ENCODE measurements at places on chromosomes 5 and 9.

DNA sequence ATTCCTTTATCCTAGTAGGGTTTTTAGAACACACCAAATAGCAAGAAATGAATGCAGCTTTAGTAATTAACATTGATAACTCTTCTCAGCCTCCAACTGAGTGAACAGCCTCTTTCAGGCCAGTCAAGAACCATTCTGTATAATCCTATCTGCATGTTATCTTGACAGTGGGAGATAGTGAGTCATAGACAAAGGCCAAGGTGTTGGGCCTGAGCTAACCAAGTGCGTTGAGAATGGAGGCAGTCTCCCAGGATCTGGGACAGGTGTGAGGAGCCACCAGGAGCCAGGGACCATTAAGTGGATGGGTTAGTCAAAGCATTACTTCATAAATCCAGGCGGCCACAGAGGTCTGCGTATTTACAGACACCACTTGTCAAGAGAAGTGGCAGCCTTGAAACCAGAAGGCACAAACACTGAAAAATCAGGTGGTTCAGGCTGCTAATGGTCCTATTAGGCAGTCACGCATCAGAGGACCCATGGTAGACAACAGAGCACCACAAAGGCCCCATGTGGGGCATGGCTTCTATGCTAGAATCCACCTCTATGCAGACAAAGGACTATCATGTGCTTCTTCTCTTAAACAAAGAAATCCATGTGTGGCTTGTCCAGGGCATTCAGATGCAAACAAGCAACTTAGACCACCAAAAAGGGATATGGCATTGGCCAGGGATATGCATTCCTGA lies 409.7 kb upstream of the PIK3R1 start:
- DNase-seq: no peak

GRCh38 chr5:97062046-97062445 lies 80.4 kb downstream of the LIX1 start:
- DNase-seq: no peak

DNA sequence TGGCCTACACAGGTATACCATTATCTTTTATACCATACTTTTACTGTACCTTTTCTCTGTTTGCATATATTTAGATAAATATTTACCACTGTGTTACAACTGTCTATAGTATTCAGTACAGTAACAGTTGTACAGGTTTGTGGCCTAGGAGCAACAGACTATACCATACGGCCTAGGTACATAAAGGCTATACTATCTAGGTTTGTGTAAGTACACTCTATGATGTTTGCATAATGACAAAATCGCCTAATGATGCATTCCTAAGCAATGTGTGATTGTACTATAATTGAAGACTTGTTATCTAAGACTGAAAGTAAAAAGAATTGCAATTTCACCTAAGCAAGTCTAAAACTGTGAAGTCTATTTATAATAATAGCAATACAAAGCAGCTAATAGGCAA lies 3.9 kb downstream of the C9orf72 start:
- DNase-seq: no peak

GRCh38 chr5:132489051-132489770 lies 1.4 kb downstream of the IRF1 start:
- DNase-seq: no peak

DNA sequence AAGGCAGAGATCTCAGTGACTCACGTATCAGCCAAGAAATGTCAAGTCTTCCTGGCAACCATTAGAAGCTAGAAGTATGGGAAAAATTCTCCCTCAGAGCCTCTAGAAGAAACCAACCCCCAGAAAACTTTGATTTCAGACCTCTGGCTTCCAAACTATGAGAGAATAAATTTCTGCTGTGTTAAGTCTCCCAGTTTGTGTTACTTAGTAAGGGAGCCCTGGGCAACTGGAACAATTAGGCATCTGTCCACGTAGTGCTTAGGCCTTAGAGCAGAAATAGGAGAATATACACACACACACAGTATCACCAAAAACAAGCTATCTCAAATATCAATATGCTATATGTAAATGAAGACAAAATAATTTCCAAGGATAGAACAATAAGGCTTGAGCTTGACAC lies 894.8 kb upstream of the CDH10 start:
- no peak for DNase-seq

DNA sequence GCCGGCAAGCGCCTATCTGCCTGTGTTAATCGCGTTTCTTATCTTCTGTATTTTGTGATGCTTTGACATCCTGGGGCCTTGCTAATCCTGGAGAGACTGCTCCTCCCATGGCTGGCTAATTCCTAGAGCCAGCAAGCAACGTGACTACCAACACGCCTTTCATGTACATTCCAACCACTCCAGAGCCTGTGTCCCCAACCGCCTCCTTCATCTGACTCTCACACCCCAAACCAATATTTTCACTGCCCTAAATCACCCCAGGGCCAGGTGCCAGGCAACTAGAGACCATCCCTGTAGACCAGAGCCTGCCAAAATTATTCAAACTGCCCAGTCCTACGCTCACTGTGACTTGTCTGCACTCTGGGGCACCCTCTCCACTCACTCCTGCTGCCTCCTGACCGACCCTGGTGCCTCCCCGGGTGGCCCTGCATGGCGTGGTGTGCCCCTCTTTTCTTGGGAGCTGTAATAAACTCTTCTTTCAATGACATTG lies 50.5 kb upstream of the COL5A1 start:
- DNase-seq: no peak

DNA sequence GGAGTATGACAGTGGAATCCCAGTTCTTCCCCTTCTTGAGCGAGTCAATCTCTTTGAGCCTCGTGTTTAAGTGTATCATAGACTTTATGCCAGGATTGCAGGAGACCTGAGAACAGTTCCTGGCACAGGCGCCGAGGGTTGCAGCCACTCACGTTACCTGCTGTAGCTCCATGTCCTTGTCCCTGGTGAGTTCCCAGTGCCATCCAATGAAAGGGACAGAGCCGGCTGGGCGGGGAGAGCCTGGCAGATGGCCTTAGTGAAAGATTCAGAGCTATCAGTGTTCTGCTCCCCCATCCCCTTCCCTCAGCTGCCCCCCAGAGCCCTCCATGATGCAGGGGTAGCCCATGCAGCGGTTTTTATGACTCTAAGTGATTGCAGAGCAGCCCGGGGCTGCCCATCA lies 554.0 kb downstream of the BNC2 start:
- DNase-seq: no peak

DNA sequence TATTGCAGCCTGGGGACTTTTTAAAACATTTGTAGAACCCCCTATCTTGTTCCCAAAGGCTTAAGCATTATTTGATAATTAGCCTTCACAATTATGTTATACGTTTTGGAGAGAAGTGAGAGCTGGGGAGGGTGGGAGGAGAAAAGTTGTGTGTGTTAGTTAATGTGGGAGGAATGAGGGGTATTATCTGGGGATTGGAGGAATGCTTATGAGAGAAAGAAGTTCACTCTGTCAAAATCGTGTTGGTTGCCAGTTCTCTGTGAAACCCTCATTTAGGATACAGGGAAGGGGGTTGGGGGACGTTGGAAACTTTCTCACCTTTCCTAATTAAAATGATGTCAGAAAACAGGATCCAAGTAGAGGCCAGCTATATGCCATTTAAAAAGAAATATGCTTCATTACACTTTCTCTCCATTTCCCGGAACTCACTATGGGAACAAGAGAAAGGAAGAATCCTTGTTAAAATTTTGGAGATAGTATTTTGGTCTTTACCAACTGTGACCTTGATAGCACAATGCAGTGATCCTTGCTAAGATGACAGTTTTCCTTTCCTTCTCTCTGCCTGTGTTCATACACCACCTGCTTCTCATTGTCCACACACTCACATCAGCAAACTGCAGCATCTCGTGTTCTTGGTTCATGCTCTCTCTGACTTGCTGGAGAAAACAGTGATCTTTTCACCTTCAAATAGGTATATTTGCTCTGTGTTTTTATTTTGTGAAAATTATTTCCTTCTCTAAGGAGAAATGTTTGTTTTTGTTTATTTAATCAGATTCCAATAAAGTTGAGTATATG lies 336.7 kb upstream of the CLINT1 start:
- no peak for DNase-seq

DNA sequence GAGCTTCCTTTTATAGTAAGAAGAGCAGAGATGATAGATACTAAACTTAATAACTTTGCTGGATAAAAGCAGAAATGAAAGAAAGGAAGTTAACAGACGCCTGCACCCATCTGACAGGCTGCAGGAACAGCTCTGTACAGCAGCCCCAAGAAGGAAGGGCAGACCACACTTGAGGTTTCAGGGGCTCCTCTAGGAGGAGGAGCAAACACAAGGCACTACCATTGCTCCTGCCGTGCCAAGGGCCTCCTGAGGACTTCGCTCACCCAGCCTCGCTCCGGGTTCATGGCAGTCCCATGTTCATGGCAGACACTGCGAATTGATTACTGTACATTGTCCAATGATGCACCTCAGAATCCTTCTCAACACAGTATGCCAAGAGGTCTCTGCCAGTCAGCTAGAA lies 85.1 kb downstream of the AMBP start:
- no peak for DNase-seq

Data from NCI-H1694 (cell line).